ENCODE measurements at places on chromosomes 12 and 14. TPM values are rescaled to one million over a fixed set of nuclear protein-coding genes. Genes with fewer than 3 reads are reported as not detected.
A peak's percentile ranks its signal among the peaks of the same experiment; 100 is the strongest.

GRCh38 chr12:106080041-106080790, 58.5 kb downstream of the NUAK1 start:
- no peak for DNase-seq

DNA sequence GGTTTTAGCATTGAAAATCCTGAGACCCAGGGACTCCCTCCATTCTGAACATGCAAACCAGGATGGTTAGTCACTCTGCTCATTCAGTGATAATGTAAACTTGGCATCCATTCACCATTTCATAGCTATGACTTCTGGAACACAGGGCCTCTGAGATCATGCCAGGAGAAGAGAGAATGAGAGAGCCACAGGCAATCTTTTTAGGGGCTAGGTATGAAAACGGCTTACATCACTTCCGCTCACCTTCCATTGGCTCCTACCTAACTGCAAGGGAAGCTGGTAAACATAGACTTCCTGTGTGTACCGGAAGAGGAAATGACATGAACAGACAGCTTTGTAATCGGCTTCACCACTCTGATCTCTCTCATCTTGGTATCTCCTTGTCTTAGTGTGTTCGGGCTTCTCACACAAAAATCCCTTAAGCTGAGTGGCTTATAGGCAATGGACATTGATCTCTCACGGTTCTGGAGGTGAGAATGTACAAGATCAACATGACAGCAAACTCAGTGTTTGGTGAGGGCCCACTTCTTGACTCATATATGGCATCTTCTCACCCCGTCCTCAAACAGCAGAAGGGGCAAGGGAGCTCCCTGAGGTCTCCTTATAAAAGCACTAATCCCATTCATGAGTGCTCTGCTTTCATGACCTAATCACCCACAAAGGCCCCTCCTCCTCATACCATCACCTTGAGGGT, 465.9 kb upstream of the TBX3 start:
- DNase-seq: peak; percentile 79

Gene GZMB
- total RNA-seq: not detected

Gene NPAS3
- 1.2 TPM for total RNA-seq

Data from PC-3 (cell line).